ENCODE measurements at places on chromosomes 13 and 19.

GRCh38 chr19:28257396-28257795 is 955.6 kb downstream of the UQCRFS1 start:
- no peak for DNase-seq

DNA sequence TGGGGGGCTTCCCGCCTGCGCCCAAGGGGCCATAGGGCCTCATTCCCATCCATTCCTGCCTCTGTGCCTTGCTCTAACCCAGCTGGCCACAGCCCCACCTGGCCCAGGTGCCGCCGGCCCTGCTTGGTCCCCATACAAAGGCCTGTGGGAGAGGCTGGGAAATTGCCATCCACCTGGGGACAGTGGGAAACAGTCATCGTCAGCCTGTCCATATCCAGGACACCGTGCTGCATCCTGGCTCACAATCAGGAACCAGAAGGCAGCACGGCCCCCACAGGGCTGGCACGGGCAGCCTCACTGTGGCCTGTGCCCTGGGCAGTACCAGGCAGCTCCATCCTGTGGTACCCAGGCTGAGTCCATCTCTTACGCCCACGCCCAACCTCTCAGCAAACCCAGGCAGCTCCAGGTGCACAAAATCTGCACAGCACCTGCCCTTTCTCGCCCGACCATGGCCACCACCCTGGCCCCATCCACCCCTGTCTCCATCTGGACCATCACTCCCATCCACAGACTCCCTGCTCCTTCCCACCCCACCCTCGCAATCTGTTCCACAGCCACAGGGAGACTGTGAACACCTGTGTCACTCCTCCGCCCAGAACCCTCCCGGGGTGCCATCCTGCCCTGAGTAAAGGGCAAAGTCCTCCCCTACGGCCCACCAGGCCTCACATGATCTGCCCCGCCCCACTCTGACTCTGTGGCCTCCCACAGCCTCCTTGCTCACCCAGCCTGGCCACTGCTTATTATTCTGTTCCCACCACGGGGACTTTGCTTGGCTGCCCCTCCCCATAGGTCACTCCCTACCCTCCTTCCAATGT is 21.1 kb upstream of the FBXO27 start:
- DNase-seq: no peak

DNA sequence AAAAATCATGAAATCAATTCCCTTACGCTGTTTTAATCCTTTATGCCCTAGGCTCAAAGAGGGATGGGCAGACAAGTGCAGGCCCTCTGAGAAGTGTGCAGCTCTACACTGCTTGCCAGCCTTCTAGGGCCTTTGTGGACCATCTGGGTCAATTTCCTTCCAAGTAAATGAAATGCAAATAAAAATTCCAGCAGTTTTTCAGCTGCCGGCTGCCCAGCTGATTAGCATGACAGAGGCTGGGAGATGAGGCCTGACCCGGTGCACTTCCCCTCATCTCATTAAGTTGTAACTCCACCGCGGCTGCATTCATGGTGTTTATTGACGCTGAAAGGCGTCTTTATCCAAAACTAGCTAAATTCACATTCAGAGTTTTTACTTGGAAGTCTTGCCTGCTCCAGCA is 47.5 kb upstream of the GSX1 start:
- DNase-seq: no peak

GRCh38 chr13:30502237-30502636 is 36.5 kb upstream of the HMGB1 start:
- no peak for DNase-seq

- DNase-seq: no peak
Measured at GRCh38 chr13:98232456-98232855, 55.4 kb upstream of the RNF113B start.

DNA sequence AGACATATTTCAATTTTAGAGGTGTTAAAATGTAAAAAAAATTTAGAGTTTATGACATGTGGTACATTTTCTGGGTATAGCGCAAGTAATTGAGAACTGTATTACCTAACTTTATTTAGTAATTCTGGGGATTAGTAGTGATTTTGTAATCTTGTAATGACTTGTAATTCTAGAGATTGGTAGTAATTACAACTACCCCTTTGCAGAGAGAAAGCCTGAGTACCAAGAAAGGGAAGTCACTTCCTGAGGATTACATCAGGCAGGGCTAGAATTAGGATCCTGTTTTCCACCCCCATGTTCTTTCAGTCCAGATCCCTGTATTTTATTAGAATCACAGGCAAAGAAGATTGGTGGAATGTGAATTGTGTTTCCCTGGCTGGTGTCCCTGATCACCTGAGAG is 274.9 kb downstream of the KCNRG start:
- DNase-seq: no peak

DNA sequence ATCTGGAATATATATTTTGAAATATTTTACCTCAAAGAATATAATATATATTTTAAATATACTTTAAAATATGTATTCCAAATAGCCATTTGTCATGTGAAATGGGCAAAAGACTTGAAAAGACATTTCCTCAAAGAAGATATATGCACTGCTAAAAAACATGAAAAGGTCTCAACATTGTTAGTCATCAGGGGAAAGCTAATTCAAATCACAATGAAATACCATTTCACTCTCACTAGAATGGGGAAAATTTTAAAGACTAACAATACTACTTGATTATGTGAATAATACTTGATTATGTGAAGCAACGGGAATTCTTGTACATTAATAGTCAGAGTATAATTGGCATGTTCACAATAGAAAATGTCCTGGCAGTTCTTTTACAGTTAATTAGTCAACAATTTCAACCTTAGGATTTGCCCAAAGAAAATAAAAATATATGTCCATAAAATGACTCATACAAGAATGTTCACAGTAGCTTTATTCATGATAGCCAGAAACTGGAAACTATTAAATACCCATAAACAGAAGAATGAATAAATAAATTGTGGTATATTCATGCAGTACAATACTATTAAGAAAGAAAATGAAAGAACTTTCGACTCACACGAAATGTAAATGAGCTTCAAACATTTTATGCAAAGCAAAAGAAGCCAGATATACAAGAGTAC is 6.8 kb upstream of the KBTBD6 start:
- DNase-seq: peak; percentile 11

DNA sequence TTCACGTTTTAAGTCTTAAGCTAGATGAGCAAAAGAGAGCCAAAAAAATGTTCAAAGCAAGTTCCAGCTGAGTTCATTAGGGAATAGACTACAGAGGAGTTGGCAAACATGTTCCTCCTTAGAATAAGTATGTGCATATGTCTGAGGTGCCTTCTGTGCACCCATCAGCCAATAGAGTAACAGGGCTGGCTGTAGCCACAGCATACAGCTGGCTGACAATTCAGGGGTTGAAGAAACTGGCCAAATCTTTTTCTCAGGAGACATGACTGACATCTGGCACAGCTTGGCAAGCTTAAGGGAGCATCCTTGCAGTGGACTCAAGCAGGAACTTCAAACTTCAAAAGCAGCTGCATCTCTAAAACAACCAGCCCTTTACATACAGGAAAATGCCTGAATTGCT is 414.8 kb upstream of the PCDH20 start:
- DNase-seq: no peak

- no peak for DNase-seq
Measured at GRCh38 chr13:103656311-103656710, 590.1 kb upstream of the SLC10A2 start.

GRCh38 chr13:74306496-74306895 is 172.3 kb upstream of the KLF12 start:
- DNase-seq: no peak

DNA sequence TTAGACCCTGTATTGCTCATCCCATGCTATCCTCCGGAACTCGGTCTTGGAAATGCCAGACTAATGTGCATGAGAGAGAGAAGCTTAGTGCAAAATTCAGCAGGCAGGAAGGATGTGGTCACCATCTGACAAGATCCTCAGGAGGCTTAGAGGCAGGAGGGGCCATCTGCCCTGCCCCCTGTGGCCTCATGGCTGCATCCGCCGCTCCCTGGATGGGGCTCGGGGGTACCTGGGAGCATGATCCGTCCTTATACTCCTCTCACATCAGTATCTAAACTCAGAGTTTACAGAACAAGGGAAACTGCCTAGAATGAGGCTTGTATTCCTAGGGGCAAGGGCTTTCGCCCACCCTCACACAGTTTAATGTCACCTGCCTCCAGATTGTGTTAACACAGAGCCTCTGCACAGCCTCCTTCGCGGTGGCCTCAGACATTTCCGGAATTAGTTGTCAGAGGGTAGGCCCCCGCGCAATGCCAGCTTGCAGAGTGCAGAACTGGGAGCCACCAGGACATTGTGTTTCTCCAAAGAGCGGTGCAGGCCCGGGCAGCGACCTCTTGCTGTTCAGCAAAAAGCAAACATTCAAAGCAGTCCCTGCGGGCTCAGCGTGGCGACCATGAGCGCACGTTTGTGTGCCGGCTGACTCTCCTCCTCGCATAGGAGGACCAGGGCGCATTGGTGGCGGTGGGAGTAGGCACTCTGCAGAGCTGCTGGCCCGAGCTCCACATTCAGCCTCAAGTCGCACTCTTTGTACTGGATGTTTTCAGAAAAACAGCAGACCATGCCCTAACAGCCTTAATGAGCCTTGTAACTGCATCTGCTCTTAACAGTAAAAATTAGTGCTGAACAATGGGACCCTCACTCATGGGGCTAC is 39.1 kb downstream of the GPR12 start:
- no peak for DNase-seq

Measured in kidney glomerular epithelial cell (primary cell).